ENCODE measurements at places on chromosomes 12 and 14. TPM values are rescaled to one million over a fixed set of nuclear protein-coding genes. Genes with fewer than 3 reads are reported as not detected.

GRCh38 chr12:28955931-28956330, 193.1 kb upstream of the FAR2 start:
- no peak for DNase-seq
- H3K36me3 ChIP-seq = no peaks in the 10 kb centered on the region
- no peak overlapping the region for H3K4me3 ChIP-seq

GRCh38 chr12:76186131-76186906, 101.8 kb upstream of the NAP1L1 start:
- no peak overlapping the region for H3K27ac ChIP-seq
- no peaks in the 10 kb centered on the region for H3K4me1 ChIP-seq
- DNase-seq = no peak
- no peaks in the 10 kb centered on the region for H3K27me3 ChIP-seq
- no peaks in the 10 kb centered on the region for H3K36me3 ChIP-seq

DNA sequence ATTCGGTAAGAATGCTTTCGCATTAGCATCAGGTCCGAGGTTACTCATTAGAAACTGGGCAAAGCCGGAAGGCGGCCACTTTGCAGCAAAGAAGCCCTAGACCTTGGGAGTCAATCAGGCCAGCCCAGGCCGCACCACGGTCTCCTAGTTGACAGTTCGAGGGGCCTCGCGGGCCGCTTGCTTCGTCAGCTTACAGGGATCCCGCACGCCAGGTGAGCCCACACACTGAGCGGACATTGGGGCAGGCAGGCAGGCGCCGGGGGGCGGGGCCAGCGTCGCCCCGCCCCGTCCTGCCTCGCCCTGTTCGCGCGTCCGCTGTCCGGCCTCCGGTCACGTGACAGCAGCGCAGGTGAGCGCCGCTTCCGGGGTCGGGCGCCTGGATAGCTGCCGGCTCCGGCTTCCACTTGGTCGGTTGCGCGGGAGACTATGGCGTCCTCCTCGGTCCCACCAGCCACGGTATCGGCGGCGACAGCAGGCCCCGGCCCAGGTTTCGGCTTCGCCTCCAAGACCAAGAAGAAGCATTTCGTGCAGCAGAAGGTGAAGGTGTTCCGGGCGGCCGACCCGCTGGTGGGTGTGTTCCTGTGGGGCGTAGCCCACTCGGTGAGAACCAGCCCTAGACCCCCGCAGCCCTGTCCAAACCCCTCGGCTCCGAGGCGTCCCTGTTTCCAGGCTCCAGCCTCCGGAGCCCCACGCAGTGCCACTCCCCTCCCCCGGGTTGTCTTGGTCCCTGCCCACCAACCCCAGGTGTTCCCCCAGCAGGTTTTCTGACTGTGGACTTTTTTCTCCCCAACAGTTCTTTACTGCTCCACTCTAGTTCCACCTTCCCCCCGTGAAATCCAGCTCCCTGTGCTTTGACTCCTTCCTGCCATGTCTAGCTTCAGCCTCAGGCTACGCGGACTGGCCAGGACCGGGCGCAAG, at the start of gene PIP4K2C:
TSS of gene PIP4K2C (plus strand) at position 329 of the 918 bp plus-strand sequence. CDS start at position 427, 98 bp downstream.
- no peaks in the 10 kb centered on the region for H3K27me3 ChIP-seq
- peak within 1 kb of the TSS; percentile 81 for H3K4me3 ChIP-seq
- peak within 1 kb of the TSS; percentile 76 for H3K27ac ChIP-seq

- DNase-seq = no peak
- H3K27ac ChIP-seq = no peak overlapping the region
- H3K4me1 ChIP-seq = no peaks in the 10 kb centered on the region
- no peaks in the 10 kb centered on the region for H3K27me3 ChIP-seq
Measured at GRCh38 chr14:99174770-99175319, 97.2 kb downstream of the BCL11B start.

- H3K27ac ChIP-seq = no peak overlapping the region
- H3K4me1 ChIP-seq = no peaks in the 10 kb centered on the region
- no peak for DNase-seq
- no peaks in the 10 kb centered on the region for H3K36me3 ChIP-seq
Measured at GRCh38 chr14:33165144-33165925, 226.7 kb downstream of the NPAS3 start.

GRCh38 chr14:75752907-75753594, 92.0 kb downstream of the TTLL5 start:
- H3K27me3 ChIP-seq = no peaks in the 10 kb centered on the region
- no peaks in the 10 kb centered on the region for H3K4me1 ChIP-seq
- DNase-seq = no peak
- no peak overlapping the region for H3K27ac ChIP-seq
- no peak overlapping the region for H3K4me3 ChIP-seq

- no peak for DNase-seq
- no peaks in the 10 kb centered on the region for H3K36me3 ChIP-seq
- no peak overlapping the region for H3K4me3 ChIP-seq
Measured at GRCh38 chr12:69438539-69438938, 31.6 kb upstream of the FRS2 start.

- no peak overlapping the region for H3K27ac ChIP-seq
- H3K36me3 ChIP-seq = no peaks in the 10 kb centered on the region
- DNase-seq = no peak
Measured at GRCh38 chr12:30696486-30696885, 817 bp upstream of the IPO8 start.

GRCh38 chr14:55556929-55557623, 22.9 kb upstream of the KTN1 start:
- H3K27me3 ChIP-seq = no peaks in the 10 kb centered on the region
- no peaks in the 10 kb centered on the region for H3K36me3 ChIP-seq
- H3K4me3 ChIP-seq = no peak overlapping the region
- H3K4me1 ChIP-seq = peaks cover 7% of the 10 kb centered on the region
- peak; percentile 83 for DNase-seq

DNA sequence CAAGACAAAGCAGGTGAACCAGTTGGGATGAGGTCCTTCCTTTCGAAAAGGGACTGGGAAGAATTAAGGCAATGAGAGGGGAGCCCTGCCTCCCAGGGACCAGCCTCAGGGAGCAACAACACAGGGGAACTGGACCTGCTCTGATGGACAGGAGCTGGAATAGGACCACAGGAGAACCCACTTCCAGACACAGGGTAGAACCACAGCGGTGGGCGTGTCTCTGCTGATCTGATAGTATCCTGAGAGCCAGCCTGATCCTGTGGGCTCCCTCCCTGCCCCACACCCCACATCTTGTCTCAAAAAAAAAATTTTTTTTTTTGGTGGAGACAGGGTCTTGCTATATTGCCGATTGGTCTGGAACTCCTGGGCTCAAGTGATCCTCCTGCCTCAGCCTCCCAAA, 13.6 kb upstream of the PLEK2 start:
- H3K4me3 ChIP-seq = no peak overlapping the region
- no peaks in the 10 kb centered on the region for H3K36me3 ChIP-seq
- H3K4me1 ChIP-seq = peaks cover 21% of the 10 kb centered on the region
- no peaks in the 10 kb centered on the region for H3K27me3 ChIP-seq

DNA sequence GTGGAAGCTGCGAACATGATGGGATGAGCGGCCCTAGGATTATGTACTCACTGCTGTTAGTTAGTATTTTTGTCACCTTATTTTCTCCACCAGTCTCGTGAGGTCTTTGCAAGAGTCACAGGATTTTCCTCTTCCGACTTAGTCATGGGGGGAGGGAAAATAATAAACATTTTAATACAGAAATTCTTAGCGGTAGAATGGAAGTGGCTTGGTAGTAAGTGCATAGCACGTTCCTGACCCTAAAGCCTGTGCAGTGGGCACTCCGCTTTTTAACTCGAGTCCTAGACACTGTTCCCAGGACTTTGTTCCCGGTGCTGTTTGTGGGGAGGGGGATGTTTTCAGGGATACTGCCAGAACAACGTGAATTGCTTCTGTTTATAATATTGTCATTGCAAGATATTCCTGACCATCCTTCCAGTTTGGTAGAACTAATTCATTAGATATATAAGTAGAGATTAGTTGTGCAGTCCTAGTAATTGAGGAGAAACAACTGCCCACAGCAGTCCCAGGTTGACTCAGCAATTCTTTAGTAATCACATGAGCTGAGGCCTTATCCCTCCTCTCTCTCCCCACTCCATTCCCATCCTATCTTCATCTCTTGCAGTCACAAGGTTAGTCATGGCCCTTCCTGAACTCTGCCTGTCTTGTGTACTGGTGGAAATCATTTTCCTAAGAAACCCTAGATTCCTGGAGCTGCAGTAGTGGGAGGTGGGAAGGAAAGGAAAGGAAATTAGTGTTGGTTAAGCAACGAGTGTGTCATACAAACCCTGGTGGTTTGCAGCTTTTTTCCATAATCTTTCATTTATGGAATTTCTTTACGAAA, 799 bp downstream of the SLC38A6 start:
- no peaks in the 10 kb centered on the region for H3K27me3 ChIP-seq
- H3K4me1 ChIP-seq = peaks cover 15% of the 10 kb centered on the region
- peak overlapping the region; percentile 62 for H3K27ac ChIP-seq
- H3K36me3 ChIP-seq = peaks cover 2% of the 10 kb centered on the region
- H3K4me3 ChIP-seq = peak overlapping the region; percentile 75

- no peak overlapping the region for H3K27ac ChIP-seq
- H3K36me3 ChIP-seq = no peaks in the 10 kb centered on the region
- DNase-seq = no peak
- H3K27me3 ChIP-seq = no peaks in the 10 kb centered on the region
- peaks cover 2% of the 10 kb centered on the region for H3K4me1 ChIP-seq
Measured at GRCh38 chr12:76872415-76872814, 6.4 kb downstream of the CSRP2 start.

GRCh38 chr12:56990648-56991318, 15.6 kb downstream of the ZBTB39 start:
- H3K4me3 ChIP-seq = no peak overlapping the region
- H3K4me1 ChIP-seq = no peaks in the 10 kb centered on the region
- H3K27me3 ChIP-seq = no peaks in the 10 kb centered on the region

GRCh38 chr12:100199023-100199346, 1.6 kb upstream of the ACTR6 start:
- H3K27me3 ChIP-seq = no peaks in the 10 kb centered on the region
- peaks cover 18% of the 10 kb centered on the region for H3K4me1 ChIP-seq
- no peaks in the 10 kb centered on the region for H3K36me3 ChIP-seq
- peak overlapping the region; percentile 68 for H3K4me3 ChIP-seq
- no peak for DNase-seq

DNA sequence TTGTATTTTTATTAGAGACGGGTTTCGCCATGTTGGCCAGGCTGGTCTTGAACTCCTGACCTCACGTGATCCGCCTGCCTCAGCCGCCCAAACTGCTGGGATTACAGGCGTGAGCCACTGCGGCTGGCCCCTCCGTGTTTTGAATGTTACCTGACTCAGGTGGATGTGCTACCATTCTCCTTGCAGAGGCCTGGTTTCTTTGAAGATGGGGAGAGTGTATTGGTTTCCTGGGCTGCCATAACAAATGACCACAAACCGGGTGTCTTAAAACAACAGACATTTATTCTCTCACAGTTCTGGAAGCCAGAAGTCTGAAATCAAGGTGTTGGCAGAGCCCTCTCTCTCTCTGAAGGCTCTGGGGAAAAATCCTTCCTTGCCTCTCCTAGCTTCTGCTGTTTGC, 98.0 kb downstream of the IRF2BPL start:
- DNase-seq = no peak
- no peaks in the 10 kb centered on the region for H3K4me1 ChIP-seq
- H3K27ac ChIP-seq = no peak overlapping the region
- no peaks in the 10 kb centered on the region for H3K36me3 ChIP-seq

- H3K4me1 ChIP-seq = peaks cover 25% of the 10 kb centered on the region
- no peak overlapping the region for H3K4me3 ChIP-seq
- H3K27ac ChIP-seq = no peak overlapping the region
- no peaks in the 10 kb centered on the region for H3K36me3 ChIP-seq
- DNase-seq = no peak
Measured at GRCh38 chr12:93419388-93420034, 22.2 kb downstream of the UBE2N start.

- no peak for DNase-seq
- H3K36me3 ChIP-seq = no peaks in the 10 kb centered on the region
- H3K27me3 ChIP-seq = no peaks in the 10 kb centered on the region
- H3K27ac ChIP-seq = no peak overlapping the region
- H3K4me3 ChIP-seq = no peak overlapping the region
- H3K4me1 ChIP-seq = peaks cover 6% of the 10 kb centered on the region
Measured at GRCh38 chr12:47383942-47384341, 304.2 kb upstream of the AMIGO2 start.

GRCh38 chr12:32273712-32274111, 125.6 kb upstream of the FGD4 start:
- peaks cover 10% of the 10 kb centered on the region for H3K4me1 ChIP-seq
- no peak overlapping the region for H3K27ac ChIP-seq
- DNase-seq = no peak
- no peaks in the 10 kb centered on the region for H3K27me3 ChIP-seq
- no peak overlapping the region for H3K4me3 ChIP-seq
- no peaks in the 10 kb centered on the region for H3K36me3 ChIP-seq

- peaks cover 39% of the 10 kb centered on the region for H3K4me1 ChIP-seq
- H3K36me3 ChIP-seq = no peaks in the 10 kb centered on the region
- H3K27ac ChIP-seq = peak overlapping the region; percentile 97
Measured at GRCh38 chr12:52052468-52053186, 1.4 kb downstream of the NR4A1 start.

The BIN2 gene
- total RNA-seq = 1.0 TPM

The ERBB3 gene
- 72.9 TPM for total RNA-seq

The EPS8 gene
- 31.6 TPM for total RNA-seq

The OR6C74 gene
- total RNA-seq = not detected

The DGLUCY gene
- total RNA-seq = 30.9 TPM

The SDR9C7 gene
- total RNA-seq = not detected

All from body of pancreas (tissue), 4 donors.